Upper lobe of left lung (tissue), 6 donors: ENCODE measurements at places on chromosomes 1 and 21. TPM values are rescaled to one million over a fixed set of nuclear protein-coding genes. Genes with fewer than 3 reads are reported as not detected.

GRCh38 chr1:26697978-26698849 lies 2.4 kb downstream of the ARID1A start:
- no peaks in the 10 kb centered on the region for H3K27me3 ChIP-seq
- H3K4me3 ChIP-seq = peak overlapping the region; percentile 95
- peaks cover 71% of the 10 kb centered on the region for H3K4me1 ChIP-seq
- H3K27ac ChIP-seq = peak overlapping the region; percentile 97
- peak; percentile 68 for DNase-seq
- H3K36me3 ChIP-seq = no peaks in the 10 kb centered on the region

Gene CA6
- total RNA-seq = not detected

- H3K27me3 ChIP-seq = no peaks in the 10 kb centered on the region
- peaks cover 30% of the 10 kb centered on the region for H3K4me1 ChIP-seq
- H3K4me3 ChIP-seq = no peak overlapping the region
- DNase-seq = peak; percentile 89
Observed at GRCh38 chr1:233113009-233113879, 162.8 kb downstream of the NTPCR start.

DNA sequence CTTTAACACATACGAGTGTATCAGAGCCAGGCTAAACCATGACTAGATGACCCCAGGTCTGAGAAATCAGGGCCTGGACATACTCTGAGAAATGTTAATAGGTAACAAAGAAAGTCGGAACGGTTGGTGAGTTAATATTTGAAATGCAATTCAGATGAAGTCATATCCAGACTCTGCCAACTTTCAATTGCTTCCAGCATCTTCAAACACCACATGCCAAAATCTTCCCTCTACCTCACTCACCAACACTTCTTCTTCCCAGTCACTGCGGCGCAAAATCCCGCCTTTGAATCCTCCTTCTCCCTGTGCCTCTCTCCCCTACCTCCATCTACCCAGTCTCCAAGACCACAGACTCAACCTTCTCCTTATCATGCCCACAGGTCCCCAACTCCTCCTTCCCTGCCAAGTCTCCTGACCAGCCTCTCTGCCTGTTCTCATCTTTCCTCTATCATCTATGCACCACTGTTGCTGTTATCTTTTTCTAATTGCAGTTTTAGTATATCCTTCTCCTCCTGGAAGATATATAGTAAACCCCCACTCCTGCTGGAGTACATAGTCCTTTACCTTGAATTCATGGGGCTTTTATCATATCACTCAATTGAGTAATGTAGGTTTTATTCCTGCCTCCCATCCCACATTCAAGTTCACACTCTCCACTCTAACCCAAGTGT lies 41.3 kb downstream of the ZBTB18 start:
- H3K27ac ChIP-seq = no peak overlapping the region
- H3K36me3 ChIP-seq = no peaks in the 10 kb centered on the region
- no peaks in the 10 kb centered on the region for H3K4me1 ChIP-seq
- H3K27me3 ChIP-seq = no peaks in the 10 kb centered on the region
- no peak overlapping the region for H3K4me3 ChIP-seq

DNA sequence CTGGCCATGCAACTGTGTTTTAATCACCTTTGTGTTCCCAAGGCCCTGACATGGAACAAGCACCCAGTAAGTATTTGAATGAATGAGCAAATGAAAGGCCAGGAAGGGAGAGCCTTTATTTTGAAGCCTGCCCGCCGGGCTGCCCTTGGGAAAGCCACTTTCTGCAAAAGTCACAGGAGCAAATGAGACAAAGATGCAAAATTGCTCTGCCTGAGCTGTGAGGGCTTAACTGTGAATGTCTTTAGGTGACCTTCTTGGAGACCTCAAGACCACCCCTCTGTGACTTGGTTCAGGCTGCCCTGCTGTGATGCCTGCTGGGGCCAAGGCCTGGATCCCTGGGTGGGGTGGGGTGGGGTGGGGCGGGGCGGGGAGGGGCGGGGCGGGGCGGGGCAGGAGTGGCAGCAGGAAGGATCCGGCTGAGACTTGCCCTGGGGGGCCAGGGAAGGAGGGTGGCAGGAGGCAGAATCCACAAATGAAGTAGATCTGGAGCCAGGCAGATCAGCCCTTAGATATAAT lies 54.0 kb downstream of the RUNX3 start:
- H3K4me1 ChIP-seq = no peaks in the 10 kb centered on the region
- no peak for DNase-seq
